Stimulated activated naive CD4-positive, alpha-beta T cell (primary cell): ENCODE measurements at places on chromosomes 4 and X.

DNA sequence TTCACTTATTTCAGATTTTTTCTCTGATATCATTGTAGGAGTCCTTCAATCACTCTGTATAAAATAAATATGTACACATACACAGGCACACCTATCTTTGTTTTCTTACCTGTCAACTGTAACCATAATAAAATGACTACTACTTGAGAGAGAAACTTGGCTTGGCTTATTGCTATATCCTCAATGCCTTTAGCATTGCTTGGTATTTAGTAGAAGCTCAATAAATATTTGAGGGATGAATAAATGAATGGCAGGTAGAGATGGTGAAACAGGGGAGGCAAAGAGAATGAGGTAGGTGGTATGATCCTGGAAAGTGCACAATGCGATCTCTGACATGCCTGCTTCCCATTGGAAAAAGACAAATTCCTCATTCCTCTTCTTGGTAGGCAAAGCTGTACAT, 21.8 kb upstream of the CXCL6 start:
- DNase-seq: no peak

- no peak for DNase-seq
Observed at GRCh38 chrX:42094218-42094617, 170.9 kb upstream of the CASK start.

GRCh38 chr4:48557478-48557877, 67.4 kb downstream of the ZAR1 start:
- DNase-seq: no peak

GRCh38 chrX:140815868-140816267, 106.3 kb downstream of the LINC00632 start:
- no peak for DNase-seq

- DNase-seq: no peak
Observed at GRCh38 chrX:21305799-21306336, 68.3 kb upstream of the CNKSR2 start.

DNA sequence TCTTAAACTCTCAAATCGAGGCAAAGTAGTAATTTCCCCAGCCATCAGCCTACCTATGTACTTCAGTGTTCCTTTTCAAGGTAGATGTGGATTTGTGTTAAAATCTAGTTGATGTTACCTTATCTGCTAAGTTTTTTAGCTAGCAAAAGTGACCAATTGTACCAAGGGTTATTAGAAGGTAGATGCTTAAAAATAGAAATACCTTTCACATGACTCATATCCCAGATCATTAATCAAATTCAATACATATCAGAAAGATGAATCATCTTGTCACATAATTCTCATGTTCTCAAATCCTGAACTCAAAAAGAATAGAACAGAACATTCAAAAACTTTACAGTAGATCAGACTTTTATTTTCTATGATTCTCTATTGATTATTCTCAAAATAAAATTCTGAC, 3.5 kb downstream of the ENAM start:
- DNase-seq: no peak

- DNase-seq: no peak
Observed at GRCh38 chr4:147924604-147925412, 192.9 kb downstream of the ARHGAP10 start.

- no peak for DNase-seq
Observed at GRCh38 chr4:160450876-160451275, 1348.0 kb downstream of the RAPGEF2 start.

GRCh38 chr4:44438687-44439086, 9.9 kb downstream of the KCTD8 start:
- DNase-seq: no peak

GRCh38 chr4:95830651-95831050, 9.2 kb upstream of the PDHA2 start:
- DNase-seq: no peak

DNA sequence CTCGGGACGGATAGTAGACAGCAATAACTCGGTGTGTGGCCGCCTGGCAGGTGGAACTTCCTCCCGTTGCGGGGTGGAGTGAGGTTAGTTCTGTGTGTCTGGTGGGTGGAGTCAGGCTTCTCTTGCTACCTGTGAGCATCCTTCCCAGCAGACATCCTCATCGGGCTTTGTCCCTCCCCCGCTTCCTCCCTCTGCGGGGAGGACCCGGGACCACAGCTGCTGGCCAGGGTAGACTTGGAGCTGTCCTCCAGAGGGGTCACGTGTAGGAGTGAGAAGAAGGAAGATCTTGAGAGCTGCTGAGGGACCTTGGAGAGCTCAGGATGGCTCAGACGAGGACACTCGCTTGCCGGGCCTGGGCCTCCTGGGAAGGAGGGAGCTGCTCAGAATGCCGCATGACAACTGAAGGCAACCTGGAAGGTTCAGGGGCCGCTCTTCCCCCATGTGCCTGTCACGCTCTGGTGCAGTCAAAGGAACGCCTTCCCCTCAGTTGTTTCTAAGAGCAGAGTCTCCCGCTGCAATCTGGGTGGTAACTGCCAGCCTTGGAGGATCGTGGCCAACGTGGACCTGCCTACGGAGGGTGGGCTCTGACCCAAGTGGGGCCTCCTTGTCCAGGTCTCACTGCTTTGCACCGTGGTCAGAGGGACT, 5.7 kb upstream of the MSANTD1 start:
- no peak for DNase-seq

GRCh38 chr4:104248726-104249125, 246.0 kb downstream of the CXXC4 start:
- DNase-seq: no peak

GRCh38 chr4:142845293-142846107, 601 bp downstream of the INPP4B start:
- DNase-seq: no peak

- DNase-seq: no peak
Observed at GRCh38 chr4:101256222-101256621, 91.1 kb downstream of the PPP3CA start.

DNA sequence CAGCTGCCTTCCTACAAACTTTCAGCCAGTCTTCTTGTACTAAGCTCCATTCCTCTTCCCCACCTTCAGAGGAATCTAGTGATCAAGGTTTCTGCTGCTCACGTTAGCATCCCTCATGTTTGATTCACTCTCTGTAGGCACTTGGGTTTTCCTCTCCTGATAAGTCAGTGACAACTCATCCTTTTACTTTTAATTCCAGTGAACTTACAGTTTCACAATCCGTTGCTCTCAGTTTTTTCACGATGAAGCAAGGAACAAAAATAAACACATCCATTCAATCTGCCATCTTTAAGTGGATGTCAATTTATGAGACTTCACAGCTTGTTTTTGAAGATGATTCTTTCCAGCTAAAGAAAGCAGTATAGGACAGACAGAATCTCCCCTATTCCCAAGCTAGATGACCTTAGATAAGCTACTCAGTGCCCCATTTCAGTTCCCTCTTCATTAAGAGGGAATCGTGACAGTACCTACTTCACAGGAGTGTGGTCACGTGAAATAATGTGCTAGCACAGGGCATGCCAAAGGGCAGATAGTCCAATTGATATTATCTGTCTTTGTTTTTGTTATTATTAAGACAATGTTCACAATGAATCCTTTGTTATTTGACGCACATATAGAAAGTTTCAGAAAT, 234.3 kb downstream of the PALLD start:
- no peak for DNase-seq
